ENCODE measurements at places on chromosomes 16 and 17.

DNA sequence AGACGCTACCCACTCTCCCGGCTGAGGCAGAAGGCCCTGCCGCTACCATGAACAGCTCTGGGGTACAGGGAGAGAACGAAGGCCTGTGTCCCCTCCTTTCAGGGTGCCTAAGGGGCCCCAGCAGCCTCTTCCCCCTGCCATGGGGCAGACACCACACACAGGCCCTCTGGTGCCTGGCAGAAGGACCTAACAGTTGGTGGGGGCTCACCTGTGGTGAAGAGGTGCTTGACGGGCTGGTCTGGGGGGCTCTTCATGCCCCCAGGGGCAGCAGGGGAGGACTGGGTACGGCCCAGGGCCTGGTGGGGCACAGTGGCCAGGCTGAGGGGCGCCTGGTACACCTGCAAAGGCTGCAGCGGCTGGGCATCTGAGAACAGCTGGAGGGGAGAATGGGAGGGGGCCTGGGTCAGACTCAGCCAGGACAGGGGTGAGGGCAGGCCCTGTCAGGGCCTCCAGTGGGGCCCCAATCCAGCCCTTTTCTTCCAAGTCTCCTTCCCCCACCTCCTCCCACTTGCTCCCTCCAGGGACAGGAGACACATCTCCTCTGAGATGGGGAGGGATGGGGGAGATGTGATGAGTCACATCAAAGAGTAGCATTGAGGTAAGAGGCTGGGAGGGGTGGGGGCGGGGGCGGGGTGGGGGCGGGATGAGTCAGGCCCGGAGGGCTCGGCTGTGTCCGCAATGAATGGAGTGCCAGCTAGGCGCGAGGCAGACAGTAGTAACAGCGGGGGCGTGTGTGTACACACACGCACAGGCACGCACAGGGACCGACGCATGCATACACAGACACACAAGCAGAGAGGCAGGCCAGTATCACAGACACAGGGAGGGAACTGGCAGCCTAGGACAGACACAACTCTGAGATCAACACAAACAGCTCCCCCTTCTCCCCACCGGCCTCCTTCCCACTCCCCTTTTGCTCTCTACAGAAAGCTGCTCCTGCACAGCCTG lies 16.1 kb downstream of the G6PC3 start:
- peak; percentile 47 for DNase-seq

DNA sequence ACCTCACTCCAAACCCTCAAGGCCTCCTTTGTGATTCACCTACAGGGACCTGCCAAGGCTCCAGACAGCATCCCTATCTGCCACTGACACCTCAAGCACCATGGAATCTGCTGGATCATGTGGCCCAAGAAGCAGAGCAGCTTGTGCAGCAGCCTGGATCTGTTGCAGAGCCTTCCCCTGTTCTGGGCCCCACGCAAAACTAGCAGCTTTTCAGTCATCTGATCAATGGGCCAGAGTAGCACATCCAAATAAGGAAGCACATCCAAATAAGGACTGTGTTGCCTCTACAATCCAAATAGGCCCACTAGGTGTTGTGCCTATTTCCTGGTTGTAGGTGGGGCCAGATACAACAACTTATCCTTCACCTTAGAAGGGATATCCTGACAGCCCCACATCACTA lies 97.1 kb upstream of the GNAO1 start:
- DNase-seq = no peak

DNA sequence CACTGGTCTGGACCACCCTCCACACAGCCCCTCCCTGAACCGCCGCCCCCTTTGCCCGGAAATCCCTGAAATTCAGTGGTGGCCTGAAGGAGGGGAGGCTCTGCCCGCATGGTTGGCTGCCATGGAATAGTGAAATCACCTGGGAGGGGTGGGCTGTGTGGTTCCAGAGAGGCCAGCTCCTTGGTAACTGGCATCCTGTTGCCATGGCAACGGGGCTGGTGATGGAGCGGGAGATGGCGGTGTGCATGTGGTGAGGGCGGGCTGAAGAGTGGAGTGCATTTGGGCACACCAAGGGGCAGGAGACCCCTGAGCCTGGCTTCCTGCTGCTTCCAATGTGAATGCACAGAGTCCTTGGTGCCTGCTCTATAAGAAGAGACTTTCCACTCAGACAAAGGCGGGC lies 2.4 kb downstream of the EFNB3 start:
- DNase-seq = no peak

- no peak for DNase-seq
These were observed 39.3 kb upstream of the MAP2K6 start for GRCh38 chr17:69375229-69375628.

DNA sequence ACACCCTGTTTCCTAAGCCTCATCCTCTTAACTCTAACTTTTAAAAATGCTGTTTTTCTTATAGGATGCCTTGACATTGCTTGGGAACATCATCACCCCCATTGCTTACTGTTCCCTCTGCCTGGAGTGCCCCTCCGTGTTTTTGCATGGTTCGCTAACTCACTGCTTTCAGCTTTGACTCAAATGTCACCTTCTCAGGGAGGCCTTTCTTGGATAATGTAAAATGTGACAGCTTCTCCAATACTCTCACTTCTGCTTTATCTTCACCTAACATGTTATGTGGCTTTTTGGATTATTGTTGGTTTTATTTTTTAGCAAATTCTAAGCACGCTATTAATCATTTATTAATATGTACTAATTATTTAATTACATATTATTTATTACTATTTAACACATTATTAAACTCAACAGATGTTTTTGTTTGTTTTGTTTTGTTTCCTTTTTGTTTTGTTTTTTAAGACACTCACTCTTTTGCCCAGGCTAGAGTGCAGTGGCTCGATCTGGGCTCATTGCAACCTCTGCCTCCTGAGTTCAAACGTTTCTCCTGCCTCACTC lies 3.8 kb downstream of the CRYM start:
- DNase-seq = no peak

Data from mesothelial cell of epicardium (in vitro differentiated cells).